ENCODE measurements at places on chromosomes 11 and 22.

- DNase-seq = peak; percentile 5
These were observed 37.6 kb downstream of the RAB30 start for GRCh38 chr11:83033972-83034672.

DNA sequence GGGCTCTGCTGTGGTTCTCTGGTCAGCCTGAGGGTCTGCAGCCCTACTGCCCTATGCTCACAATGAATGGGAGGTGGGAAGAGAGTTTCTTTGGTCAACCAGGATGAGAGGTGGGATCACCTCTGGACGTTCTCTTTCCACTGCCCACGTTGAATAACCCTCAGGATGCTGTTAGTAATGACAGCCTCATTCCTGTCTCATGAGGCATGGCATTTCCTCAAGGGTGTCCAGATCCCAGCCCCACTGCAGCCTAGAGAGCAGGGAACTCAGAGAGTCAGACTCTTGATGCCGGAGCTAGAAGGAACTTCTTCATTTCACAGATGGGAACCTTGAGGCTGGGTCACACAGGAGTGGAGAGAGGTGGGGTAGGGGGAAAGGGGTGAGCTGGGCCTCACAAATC, 196.0 kb downstream of the CEP164 start:
- peak; percentile 80 for DNase-seq

GRCh38 chr11:9316334-9316733, 1.9 kb upstream of the TMEM41B start:
- DNase-seq = no peak

DNA sequence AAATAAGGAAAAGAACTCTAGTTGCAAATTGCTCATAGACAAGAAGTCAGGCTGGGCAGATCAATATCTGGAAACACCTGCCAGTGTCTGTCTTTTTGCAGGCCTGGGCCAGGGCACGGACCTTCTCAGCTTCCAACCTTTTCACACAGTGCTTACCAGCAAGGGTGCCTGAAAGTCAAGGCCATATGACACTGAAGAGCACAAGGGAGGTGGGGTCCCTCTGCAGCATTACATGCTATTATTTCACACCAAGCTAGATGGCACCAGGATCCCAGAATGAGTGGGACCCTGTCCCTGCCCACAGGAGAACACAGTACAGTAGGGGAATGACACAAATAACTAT, 5.9 kb upstream of the PEX26 start:
- DNase-seq = no peak

DNA sequence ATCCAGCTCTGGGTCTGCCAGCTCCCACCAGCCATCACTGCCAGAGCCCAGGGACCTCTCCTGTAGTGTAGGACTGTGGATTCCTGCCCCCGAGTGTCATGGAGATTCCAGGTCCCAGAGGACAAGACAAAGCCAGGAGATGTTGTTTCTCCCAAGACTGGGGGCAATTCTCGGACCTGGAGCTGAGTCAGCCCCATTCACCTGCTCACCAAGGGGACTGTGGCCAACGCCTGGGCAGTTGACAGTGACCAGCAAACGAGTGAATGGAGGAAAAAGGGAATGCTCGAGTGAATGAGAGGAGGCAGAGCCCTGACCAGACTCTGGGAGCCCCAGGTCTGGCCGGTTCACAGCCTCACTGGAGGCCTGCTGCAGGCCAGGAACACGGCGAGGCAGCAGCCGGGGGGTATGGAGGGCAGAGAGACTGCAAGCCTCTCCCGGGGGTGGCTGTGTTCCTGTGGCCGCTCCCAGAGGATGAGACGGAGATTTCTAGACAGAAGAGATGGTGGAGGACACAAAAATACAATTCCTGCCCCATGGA, 61.3 kb upstream of the PRR5 start:
- no peak for DNase-seq

GRCh38 chr11:6622261-6623171, 3.3 kb upstream of the TPP1 start:
- peak; percentile 13 for DNase-seq

- DNase-seq = no peak
These were observed 163.2 kb upstream of the NARS2 start for GRCh38 chr11:78737891-78738290.

- peak; percentile 38 for DNase-seq
These were observed 548.5 kb downstream of the BUD13 start for GRCh38 chr11:116224154-116224888.

- DNase-seq = no peak
These were observed 32.9 kb downstream of the PPM1F start for GRCh38 chr22:21919526-21920307.

GRCh38 chr11:2675540-2675939, 24.3 kb downstream of the KCNQ1OT1 start:
- no peak for DNase-seq

- DNase-seq = no peak
These were observed 1.8 kb upstream of the AIFM3 start for GRCh38 chr22:20965104-20965887.

DNA sequence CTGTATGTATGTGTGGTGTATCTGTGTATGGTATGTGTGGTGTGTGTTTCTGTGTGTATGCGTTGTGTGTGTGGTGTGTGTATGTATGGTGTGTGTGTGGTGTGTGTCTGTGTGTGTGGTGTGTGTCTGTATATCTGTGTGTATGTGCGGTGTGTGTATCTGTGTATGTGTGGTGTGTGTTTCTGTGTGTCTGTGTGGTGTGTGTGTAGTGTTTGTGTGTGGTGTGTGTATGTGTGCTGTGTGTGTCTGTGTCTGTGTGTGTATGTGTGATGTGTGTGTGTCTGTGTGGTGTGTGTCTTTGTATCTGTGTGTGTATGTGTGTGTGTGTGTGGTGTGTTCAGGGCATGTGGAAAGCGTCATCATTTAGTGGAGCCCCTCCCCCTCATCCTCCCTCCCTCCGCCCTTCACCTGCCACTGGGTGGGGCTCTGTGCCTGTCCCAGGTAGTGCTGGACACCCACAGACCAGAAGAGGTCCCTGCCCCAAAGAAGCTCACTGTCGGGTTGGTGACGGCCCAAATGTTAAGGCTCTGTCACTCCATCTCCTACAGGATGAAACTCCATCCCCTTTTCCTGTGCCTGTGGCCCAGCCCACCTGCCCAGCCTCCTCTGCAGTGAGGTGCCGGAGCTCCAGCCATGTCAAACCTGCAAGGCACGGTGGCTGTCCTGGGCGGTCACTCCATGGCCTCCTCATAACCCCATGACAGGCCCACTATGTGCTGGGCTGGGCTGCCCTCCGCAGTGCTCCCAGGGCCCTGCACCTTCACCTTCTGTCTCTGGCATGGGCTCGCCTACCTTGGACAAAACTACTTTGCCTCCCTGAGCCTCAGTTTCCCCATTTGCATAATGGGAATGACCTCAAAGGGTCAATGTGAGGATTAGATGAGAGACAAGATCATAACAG, 23.4 kb upstream of the SHISAL1 start:
- DNase-seq = peak; percentile 6

DNA sequence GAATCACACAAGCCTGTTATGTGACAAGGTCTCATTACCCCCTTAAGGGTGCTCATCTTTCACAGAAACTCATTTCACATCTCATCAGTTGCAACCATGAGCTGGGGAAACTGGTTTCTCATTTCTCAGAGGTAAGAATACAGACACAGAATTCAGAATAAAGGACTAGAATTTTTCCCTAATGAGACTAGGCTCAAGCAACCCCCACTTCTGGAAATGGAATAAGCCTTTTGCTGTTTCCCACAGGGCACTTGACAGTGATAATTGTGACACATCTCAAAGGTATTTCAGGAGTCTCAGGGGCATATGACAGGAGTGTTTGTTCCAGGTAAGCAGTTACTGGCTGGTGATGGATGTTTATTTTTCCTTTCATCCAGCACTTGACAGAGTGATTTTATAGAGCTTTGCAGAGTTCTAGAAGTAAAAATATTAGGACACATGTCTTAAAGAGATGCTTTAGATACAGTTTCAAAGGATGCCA, 112.9 kb upstream of the DDI1 start:
- DNase-seq = peak; percentile 88

- no peak for DNase-seq
These were observed 8.7 kb upstream of the MS4A4E start for GRCh38 chr11:60251485-60252212.

- DNase-seq = peak; percentile 60
These were observed 243.4 kb upstream of the POU2AF2 start for GRCh38 chr11:111001986-111002611.

GRCh38 chr22:17201285-17201945, 17.8 kb downstream of the ADA2 start:
- DNase-seq = no peak

- DNase-seq = no peak
These were observed 113.2 kb downstream of the NECTIN1 start for GRCh38 chr11:119615882-119616196.

DNA sequence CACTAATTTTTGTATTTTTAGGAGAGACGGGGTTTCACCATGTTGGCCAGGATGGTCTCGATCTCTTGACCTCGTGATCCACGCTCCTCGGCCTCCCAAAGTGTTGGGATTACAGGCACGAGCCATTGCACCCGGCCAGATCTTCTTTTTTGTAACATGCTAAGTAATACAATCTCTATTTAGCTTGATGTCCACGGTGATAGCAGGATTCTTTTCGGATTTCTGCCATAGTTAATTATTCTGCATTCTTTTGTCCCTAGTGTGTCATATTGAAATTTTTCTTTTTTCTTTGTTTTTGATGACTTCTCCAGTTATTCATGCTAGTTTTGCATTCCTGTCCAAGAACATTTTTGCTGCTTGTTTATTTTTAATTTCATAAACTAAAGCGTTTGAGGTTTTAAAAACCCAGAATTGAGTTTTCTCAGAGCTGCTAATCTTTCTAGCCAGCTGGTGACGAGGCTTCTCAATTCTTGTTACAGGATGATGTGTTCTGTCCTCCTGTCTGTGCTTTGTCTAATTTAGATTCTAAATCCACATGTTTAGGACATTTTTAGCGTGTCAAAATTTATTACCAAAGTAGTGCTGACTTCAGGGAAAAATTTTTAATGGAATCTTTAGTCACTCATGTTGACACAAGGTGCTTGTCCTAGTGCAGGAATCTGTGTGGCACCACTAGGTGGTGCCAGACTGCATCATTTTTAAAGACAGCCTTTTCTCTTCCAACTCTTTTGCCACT, 21.8 kb downstream of the NF2 start:
- DNase-seq = peak; percentile 85

DNA sequence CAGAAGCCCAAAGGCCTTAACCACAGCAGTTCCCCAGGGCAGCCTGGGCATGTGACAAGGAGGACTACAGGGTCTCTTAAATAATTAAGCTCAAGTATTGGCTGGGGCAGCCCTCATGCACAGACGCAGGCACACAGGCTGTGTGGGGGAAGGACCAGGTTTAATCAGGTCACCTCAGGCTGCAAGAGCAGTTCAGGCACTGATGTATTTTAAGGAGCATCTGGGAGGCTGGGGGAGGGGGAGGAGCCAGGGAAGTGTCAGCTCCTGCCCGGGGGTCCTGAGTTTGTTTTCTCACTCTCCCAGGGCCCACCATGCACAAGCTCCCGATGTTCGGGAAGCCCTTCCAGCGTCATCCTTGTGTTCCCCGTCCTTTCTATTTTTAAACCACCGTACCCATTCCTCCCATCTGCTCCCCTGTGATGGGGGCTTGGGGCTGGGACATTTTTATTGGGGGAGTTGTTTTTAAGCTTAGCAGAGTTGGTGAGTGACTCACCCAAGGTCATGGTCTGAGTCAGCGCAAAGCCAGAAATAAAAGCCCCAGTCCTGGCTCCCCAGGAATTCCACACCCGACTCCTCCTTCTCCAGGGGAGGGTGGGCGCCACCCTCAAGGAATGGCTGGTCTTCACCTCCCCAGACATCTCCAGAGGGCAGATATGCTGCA, 2.4 kb downstream of the CSDC2 start:
- DNase-seq = peak; percentile 82
